BJ (cell line): ENCODE measurements at places on chromosomes 16 and 17.

DNA sequence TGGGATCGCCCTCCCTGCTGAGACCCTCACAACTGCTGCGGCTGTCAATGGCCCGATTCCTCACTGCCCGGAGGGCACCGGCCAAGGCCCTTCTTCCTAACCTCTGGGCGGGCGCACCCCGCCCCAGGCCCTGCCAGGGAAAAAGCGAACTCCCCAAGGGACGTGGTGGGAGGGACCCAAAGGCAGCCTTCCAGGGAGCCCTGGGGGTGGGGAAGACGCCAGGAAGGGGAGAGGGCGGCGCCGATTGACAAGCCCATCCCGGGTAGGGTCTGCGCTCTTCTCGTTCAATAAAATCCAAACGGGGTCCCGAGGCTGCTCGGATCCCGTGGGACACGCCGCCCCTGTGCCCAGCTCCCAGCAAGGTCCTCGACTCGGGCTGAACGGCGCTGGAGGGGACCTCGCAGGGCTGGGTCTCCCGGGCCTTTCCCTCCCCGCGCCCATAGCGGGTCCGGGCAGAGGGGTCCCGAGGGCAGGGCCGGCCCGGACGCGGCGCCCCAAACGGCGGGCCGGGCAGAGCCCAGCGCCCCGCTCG, 416 bp downstream of the KIFC3 start:
- no peak for DNase-seq

GRCh38 chr16:77468831-77469230, 34.0 kb upstream of the ADAMTS18 start:
- DNase-seq: no peak

DNA sequence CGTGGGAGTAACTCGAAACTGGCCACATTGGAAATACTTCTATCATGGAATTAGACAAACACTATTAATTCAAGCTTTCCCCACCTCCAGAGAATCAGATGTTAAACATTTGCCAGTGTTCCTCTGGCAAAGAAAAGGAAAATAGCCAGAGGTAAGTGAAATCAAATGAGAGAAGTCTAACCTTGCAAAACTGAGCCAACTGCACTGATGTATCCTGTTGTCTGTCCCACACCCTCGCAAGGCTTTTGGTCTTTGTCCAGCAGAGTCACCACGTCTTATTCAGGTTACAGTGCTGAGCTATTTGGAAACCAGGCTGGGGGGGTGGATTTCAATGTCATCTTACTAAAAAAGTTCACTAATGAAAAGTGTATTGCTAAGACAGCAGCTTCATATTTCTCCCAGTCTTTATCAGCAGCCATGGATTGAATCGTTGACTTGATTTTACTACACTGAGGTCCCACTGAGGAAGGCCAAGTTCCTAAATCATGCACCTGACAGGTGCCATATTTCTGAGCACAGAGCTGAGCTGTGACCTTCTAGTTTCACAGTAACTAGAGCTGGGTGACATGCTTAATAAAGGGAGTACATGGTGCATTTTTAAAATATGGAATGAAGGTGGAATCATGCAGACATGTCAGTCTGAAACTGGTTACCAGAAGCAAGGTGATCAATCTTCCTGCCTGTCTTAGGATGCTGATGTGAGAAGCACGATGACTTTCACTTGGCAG, 85.2 kb upstream of the HSBP1 start:
- DNase-seq: no peak

DNA sequence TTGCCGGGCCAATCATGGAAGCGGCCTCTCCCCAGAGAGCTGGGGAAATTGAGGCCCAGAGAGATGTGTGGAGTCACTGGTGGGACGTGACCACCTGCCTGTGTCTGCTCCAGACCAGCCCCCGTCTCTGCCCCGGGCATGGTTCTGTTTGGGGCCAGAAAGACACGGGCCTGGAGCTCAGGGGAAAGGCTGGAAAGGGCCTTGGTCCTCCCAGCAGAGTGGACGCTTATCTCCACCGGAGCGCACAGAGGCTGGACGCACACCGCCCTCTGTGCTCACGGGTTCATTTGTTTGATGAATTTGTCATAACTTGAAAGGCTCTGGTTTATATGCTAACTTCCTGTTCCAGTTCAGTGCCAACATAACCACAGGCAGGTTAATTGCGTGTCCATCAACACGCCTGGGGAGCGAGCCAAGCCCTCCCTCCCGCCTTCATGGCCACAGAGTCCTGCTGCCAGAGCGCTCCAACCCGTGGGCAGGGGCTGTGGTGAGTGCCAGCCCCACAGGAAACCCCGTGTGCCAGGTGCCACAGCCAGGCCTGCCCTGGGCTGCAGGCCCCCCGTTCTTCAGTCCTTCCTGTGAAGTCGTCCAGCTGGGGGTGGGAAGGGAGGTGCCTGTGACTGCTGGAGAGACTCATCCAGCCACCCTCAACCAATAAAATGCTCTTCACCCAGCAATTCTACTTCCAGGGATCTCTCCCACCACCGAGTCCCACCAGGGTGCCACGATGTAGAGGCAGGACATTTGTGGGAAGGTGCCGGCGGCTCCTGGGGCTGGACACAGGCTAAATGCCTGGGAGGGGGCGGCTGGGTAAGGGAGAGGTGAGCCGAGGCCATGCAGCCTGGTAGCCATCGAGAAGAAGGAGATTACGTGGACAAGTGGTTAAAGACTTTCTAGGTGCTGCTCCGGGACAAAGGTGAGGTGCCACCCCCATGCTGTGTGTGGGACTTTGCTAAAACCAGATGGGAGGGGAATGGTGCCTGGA, 29.4 kb upstream of the BAHCC1 start:
- no peak for DNase-seq

DNA sequence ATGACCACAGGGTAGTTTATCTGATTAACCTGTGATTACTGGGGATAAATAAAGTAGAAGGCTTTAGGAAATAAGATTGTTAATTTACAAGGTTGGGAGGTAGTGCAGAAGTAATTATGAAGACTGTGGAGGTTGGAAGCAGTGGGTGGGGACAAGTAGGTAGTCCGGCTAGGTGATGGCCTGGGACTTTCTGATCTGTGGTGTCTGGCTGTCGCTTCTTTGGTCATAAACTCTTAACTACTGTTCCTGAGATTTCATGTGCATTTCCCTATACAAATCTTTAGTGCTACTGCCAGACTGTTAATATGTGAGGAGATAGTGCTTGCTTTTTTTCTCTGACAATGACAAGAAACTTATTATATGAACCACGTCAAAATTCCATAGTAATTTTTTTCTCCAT, 19.5 kb upstream of the HNF1B start:
- DNase-seq: no peak
